ENCODE measurements at places on chromosomes 11 and 22.

DNA sequence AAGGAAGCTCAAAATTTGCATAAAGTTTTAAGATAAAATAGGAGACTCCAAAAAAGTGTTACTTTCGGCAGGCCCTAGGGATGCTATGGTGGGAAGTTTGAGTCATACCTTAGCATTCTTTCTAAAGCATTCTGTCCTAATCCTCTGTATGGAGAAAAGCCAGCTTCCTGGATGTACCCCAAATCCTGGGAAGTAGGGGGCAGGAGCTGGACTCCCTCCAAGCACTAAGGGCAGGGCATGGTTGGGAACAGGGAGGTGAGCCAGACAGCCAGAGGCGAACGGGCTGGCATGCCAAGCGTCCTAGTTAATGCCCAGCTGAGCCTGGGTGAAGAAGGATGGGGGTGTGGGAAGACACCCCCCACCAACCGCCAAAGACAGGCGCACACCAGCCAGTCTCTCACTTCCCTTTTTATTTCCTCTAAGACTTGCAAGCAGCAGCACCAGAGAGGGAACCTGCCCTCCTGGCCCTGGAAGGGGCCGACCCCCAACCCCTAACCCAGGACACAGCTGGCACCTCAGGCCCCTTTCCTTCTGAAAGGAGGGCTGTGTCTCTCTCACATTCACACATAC is 23.9 kb downstream of the RTN4RL2 start:
- DNase-seq = no peak

DNA sequence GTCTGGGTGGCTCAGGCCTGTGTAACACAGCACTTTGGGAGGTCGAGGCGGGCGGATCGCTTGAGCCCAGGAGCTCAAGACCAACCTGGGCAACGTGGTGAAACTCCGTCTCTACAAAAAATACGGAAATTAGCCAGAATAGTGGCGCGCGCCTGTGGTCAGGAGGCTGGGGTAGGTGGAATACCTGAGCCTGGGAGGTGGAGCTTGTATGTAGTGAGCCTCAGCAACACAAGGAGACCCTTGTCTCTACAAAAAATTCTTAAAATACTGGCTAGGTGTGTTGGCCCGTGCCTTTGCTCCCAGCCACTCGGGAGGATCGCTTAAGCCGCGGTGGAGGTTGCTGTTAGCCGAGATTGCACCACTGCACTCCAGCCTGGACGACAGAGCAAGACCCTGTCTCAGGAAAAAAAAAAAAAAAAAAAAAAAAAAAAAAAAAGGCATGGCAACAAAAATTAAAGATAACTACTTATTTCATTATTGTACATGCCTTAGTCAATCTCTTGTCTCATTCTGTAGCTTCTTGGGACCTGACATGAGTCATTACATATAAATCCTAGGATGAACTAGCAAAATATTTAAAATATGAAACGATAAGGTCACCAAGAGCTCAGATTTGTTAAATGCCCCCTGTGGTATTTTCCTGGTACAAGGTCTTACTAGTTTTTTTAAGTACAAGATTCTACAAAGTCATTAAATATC is 1.1 kb downstream of the TAF1D start:
- DNase-seq = peak; percentile 8

- no peak for DNase-seq
Observed at GRCh38 chr11:77413850-77414460, 59.9 kb downstream of the PAK1 start.

DNA sequence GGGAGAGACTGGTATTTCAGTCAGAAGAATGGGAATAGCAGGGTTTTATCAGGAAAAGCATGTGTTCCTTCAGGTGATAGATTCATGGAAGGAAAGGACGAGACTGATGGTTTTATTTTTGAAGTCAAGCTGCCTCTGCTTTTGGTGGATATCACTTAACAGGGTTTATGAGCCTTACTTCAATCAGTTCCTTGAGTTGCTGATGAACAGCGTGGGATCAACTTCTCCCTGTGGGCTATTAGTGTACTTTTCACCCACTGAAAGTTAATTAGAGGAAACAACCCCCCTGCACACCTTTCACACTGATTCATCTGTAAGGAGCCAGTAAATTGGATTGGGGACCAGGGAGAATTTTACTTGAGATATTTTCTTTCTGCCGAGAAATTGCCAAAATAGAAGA is 479.0 kb downstream of the NELL1 start:
- no peak for DNase-seq

DNA sequence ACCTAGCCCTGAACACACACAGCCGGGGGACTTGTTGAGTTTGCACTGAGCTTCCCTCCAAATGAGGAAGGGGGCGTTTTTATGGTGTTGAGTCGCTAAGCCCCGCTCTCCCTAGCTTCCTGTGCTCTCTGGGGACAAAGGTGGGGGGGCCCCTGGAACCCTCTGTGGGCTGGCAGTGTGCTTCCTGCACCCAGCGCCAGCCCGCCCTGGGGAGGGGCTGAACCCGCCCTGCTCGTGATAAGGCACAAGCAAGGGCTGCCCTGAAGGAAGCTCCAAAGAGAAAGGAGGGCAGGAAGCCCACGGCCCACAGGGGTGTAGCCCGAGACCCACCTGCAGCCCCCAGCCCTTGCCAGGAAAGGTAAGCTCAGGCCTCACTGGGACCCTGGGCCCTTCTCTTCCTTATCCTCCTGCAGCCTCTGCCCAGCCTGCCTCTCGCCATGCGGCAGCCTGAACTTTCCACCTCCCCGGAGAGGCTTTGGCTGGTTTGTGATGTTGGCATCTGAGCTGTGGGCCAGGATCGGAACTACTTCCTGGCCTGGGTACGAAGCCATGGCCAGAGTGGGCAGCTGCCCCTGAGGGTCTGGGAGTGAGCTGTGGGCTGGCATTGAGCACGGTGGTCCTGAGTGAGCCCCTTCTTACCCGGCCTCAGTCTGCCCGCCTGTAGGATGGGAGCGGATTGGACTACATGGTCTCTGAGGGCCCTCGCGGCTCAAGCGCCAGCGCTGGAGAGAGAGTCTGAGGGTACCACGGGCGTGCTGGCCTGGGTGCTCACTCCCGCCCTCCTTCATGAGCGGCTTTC is at the start of gene FERMT3:
TSS of gene FERMT3 (plus strand) at position 265 of the 799 bp plus-strand sequence. CDS start 644 bp downstream, outside the sequence.
- peak; percentile 57 for DNase-seq

DNA sequence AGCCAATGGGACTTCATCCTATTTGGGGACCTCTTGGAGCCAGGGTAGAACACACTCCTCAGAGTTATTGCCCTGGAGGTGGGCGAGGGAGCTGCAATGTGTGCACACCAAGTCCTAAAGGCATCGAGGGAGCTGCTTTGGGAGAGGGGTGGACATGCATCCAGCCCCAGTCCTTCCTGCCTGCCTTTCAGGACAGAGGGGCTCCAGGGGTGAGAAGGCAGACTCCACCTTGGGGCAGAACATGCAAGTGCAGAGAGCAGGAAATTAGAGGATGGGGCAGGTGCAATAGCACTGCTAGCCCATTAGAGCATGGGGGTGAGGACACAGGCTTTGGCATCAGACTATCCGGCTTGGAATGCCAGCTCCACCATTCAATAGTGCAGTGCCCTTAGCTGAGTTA is 288.5 kb downstream of the OPCML start:
- DNase-seq = no peak

Measured in stimulated activated naive CD8-positive, alpha-beta T cell treated with anti-CD3 and anti-CD28 coated beads, Interleukin-15, amount 100 ng/mL, for 72 hours (primary cell).